ENCODE measurements at places on chromosomes 2 and 18.

DNA sequence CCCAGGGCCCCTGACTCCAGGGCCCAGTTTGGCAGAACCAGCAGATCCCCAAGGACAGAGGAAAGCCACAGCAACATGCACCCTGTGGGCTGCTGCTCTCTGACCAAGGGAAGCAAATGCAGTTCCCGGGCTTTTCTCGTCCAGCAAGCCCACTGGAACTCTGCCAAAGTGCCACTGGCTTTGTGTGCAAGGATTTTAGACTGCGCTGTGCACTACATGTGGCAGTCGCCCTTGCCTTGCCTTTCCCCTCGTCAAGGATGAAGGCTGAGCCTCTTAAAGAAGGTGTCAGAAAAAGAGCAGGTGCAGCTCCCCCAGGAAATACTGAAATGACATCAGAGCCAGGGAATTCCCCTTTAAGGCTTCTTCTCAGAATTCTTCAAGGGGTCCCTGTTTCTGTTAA lies 199.2 kb downstream of the TFCP2L1 start:
- no peak for DNase-seq

GRCh38 chr2:224078656-224079055 lies 39.6 kb upstream of the SERPINE2 start:
- no peak for DNase-seq

GRCh38 chr2:115129536-115129935 lies 687.1 kb downstream of the DPP10 start:
- no peak for DNase-seq

- DNase-seq: peak; percentile 47
Measured at GRCh38 chr18:24187689-24188088, 48.8 kb downstream of the CABYR start.

GRCh38 chr2:169619946-169620345 lies 35.8 kb downstream of the PPIG start:
- no peak for DNase-seq

- DNase-seq: no peak
Measured at GRCh38 chr2:196431957-196432356, 207.6 kb upstream of the CCDC150 start.

- DNase-seq: no peak
Measured at GRCh38 chr2:23918837-23919489, 8.0 kb downstream of the ATAD2B start.

- no peak for DNase-seq
Measured at GRCh38 chr18:49223837-49224529, 236.5 kb downstream of the DYM start.

DNA sequence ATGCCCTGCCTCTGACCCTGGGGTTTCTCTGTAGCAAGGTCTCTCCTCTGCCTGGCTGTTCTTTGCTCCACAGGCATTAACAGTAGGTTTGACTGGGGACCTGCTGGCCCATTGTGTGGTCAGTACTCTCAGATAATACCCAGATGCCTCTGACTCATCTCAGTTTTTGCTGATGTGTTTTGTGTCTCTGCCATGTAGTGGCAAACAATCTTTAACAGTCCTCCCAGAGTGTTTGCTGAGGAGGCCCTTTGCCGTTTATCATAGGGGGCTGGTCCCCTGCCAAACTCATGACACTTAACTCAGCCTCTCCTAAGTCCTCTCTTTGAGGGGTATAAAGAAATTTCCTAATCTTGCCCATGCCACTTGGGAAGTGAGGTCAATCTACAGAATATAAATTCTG lies 793.7 kb upstream of the FANCL start:
- DNase-seq: no peak

GRCh38 chr2:174753038-174753633 lies 11.1 kb downstream of the CHRNA1 start:
- DNase-seq: no peak

DNA sequence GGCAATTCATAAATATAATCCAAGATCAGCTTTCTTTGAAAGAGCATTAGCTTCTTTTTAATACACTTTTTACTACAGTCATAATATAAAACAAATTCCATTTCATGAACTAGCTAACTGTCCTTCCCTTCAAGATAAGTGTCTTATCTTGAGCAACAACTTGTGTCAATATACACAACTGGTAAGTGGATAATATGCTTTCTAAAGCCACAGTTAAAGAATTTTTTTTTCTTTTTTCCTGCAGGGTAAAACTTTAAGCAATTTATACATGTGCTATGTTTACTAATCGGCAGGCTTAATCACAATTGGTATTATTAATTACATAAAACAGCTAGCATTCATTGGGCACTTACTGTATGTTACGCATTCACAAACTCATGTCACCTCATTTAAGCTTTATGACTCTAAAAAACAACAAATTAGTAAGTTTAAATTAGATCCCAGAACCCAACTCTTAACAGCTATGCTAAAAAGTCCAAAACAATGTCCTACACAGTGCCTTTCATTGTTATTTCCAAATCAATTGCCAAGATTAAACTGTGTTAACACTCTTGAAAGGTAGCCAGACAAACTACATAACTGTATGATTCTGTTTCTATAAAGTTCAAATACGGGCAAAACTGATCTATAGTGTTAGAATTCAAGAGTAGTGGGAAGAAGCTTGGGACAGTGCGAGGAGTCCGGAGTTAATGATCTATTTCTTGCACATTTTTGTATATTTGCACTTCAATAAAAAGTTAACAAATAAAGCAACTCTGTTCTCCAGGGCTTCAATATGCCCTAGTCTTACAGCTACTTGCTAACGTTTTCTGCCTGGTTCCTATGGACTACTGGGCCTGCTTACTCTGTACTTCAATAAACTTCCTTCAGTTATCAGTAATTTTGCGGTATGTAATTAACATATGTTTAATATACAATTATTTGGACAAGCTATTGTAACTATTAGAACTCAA lies 6.0 kb downstream of the TXNL1 start:
- DNase-seq: no peak

DNA sequence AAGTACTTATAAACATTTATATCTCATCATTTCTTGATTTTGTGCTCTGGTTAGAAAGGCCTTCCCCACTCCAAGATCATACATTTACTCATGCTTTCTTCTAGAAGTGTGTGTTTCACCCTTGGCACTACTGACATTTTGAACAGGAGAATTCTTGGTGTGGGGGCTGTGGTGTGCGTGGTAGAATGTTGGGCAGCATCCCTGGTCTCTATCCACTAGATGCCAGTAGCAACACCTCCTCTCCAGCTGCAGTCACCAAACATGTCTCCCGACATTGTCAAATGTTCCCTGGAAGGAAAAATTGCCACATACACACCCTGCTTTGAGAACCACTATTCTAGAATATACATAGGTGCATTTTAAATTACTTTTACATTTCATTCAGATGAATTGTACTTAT lies 8.7 kb upstream of the TGIF1 start:
- no peak for DNase-seq

- peak; percentile 1 for DNase-seq
Measured at GRCh38 chr2:218023636-218024035, 20.8 kb upstream of the TNS1 start.

- no peak for DNase-seq
Measured at GRCh38 chr2:159792599-159792998, 5.4 kb downstream of the CD302 start.

- DNase-seq: no peak
Measured at GRCh38 chr2:85917887-85918795, 29.4 kb upstream of the ST3GAL5 start.

DNA sequence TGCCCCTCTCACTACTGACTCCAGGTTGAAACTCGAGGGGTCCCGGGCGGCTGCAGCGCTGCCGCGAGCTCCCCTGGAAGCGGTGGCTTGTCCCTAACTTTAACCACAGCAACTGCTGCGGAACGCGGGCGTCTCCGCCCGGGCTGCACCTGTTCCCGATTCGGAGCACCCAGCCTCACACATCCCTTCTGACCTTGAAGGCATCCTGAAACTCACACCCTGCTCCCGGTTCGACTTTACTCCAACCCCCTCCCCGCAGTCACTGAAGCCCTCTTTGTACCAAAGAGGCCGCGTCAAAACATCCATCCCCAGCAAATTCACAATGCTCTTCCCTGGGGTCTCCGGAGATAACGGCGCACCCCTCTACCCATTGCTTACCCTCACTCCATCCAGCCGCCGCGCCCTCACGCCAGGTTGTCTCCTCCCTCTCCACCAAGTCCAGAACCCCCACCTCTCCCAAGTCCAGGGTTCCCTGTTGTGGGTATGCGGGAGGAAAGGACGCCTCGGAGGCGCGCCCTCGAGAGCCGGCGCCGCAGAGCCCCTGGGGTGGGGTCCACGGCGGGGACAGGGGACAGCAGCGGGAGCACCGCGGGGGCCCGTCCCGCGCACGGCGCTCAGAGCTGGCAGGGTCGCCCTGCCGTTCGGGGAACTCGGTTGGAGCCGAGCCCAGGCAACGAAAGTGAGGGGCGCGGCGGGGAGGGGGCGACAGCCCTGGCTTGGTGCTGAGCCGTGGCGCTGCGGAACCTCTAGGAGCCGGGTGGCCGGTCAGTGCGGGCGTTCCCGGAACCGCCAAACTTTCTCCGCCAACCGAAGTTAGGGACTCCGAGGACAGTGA lies 934 bp downstream of the MYO5B start:
- DNase-seq: no peak

GRCh38 chr18:1213126-1213525 lies 308.5 kb downstream of the ADCYAP1 start:
- DNase-seq: no peak

DNA sequence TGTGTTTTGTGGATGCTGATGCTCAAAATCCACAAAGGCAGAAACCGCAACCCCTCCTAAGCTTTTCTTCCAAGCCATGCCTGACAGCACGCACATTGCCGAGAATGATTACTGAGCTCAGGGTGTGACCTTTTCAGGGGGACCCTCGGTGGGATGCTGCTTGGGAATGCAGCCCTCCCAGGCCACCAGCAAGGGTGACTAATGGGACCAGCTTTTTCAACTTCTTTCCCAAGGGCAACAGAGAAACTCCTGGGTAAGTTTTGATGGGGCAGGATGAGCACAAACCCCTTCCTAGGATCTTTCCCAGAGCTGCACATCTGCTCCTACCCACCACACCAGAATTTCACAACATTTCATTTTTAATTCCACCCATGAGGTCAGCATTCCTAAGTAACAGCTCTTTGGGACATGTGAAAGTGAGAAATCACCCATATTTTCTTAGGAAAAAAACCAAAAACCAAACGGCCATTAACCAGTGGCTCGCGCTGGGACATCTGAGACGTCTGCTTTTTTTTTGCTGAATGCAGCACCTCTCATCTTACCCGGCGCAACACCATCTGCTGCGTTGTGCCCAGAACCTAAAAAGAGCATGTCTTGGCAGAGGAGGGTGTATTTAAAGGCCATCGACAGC lies 119.0 kb downstream of the ARL4C start:
- no peak for DNase-seq

DNA sequence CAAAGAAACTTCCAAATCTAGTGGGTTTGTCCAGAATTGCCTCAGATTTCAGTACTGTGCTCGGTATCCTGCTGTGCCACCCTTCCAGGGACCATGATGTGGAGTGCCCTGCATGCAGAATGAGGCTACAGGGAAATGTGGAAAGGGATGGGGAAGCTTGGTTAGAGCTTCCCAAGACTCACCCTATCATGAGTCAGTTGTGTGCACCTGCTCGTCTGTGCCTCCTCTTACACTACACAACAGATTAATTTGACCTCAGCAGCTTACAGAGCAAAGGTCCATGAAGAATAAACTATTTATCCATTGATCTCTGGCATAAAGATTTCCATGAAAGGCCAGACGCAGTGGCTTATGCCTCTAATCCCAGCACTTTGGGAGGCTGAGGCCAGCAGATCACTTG lies 21.3 kb upstream of the NCK2 start:
- no peak for DNase-seq

GRCh38 chr2:10868465-10869314 lies 43.0 kb upstream of the KCNF1 start:
- DNase-seq: no peak

GRCh38 chr2:147351784-147352183 lies 493.0 kb upstream of the ACVR2A start:
- DNase-seq: no peak

DNA sequence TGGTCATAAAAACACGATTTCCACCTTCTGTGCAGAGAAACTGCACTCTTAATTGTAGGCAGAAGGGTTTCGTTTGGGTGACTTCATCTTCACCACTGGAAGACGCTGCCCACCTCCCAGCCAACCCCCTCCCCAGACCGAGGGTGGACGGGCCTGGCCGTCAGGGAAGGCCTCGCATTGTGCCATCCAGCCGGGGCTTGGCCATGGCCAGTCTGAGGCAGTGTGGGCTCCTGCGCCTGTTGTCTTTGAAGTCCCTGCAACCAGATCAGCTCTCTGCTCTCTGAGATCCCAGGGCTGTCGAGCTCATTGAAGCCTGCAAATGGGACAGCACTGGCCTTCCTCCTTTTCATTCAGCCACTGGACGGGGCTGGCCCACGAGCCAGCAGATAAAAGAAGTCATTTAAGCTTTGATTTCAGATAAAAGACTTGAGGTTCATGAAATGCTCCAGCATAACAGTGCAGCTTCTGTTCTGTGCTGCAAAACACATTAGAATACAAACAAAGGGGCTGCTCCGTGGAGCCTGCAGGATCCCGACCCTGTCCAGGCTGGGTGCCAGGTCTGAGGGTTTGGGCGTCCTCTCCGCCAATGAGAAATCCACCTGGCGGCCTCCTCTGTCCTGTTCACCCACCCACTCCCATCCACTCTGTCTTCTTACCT lies 253.5 kb downstream of the LDLRAD4 start:
- DNase-seq: no peak

- DNase-seq: no peak
Measured at GRCh38 chr2:102099536-102100298, 42.8 kb upstream of the IL1R1 start.

DNA sequence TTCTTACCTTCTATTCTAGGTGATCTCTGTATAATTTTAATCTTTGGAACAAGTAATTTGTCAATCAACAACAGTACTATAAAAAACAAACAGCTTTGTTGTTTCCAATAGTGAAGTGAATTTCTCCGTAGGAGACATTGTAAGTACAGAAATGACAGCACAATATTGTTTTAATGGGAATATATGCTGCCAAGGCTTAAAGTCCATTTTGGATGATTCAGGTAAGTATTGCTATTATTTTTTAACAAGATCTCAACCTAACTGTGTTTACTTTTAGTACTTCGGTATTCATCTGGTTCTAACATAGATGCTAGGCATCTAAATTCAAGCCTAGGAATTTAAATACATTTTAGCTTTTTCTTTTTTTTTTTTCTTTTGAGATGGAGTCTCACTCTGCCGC lies 105.8 kb downstream of the MEP1B start:
- no peak for DNase-seq

DNA sequence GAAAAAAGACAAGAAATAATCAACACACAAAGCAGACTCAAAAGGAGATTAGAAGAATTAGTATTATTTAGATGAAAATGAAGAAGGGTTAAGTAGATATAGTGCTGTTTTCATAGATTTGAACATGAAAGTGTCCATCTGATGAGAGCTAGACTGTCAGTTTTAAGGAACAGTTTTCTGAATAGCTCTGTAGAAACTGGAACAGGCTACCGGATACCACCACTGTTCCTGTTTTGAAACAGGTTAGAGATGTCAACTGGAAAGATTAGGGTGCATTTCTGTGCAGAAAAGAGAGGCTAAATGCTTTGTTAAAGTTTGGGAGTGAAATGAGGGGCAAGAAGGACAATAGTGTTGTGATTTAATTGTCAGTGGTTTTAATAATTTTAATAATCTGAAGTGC lies 908.8 kb downstream of the CNTNAP5 start:
- DNase-seq: no peak
